Left renal pelvis (tissue), 4 donors: ENCODE measurements at places on chromosomes 5 and 9.

DNA sequence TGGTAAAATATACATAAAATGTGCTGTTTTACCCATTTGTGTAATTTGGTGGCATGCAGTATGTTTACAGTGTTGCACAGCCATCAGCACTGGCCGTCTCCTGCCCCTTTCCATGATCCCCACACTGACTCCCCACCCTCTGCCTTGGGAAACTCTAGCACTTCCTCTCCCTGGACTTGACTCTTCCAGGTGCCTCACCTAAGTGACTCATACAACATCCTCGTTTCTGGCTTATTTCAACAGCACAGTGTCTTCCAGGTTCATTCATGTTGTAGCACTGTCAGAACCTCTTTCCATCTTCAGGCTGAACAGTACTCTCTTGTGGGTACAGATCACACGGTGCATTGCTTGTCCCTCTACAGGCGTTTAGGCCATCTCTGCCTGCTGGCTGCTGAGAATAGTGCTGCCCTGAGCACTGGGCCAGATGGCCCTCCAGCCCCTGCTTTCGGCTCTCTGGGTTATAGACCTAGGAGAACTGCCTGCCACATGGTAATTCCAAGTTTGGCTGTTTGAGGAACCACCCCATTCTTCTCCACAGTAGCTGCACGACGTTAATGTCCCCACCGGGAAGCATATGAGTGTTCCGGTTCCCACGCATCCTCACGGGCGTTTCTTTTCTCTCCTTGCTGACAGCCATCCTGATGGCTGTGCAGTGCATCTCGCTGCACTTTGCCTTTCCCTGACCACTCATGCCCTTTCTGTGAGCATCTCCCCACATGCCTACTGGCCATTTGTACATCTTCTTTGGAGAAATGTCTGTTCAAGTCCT lies 211.8 kb downstream of the FANCC start:
- DNase-seq, result no peak

DNA sequence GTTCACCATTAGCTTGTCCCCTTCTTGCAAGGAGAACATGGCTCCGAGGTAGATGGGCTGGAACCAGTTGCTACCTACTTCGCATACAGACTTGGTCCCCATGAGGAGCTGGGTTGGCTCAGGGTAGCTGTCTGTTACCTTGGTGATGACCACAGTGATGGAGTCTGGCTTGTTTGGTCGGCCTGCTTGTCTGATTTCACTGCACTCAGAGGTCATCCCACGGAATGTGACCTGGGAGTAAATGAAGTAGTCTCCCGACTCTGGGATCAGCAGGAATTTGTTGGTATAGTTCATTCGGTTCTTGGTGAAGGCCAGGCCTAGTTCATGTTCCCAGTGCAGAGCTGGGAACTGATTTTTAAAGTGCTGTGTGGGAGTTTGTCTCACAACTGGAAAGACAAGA lies 15.3 kb downstream of the TNFSF15 start:
- DNase-seq, result no peak

DNA sequence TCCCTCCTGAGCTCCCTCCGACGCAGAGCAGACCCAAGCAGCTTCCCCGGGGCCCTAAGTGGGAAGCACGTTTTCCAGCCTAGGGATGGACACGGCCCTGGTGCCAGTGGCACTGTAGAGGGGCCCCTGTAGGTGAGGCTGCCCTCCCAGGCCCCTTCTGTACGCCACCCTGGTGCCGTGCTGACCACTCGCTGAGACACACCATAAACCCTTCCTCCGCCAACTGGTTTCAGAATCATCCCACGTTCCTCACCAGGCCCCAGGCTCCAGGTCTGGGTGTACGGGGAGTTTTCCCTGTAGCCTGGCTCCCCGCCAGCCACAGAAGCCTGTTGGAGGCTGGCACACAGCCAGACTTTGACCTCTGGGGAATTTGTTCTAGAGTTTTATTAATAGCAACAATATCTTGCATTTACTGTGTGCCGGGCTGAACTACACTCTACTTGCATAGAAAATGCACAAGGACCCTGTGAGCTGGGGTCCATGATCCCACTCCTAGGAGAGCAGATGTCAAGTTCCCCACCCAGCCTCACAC lies 18.2 kb upstream of the WDR38 start:
- no peak for DNase-seq

- no peak for DNase-seq
Observed at GRCh38 chr9:37760416-37761161, 7.0 kb downstream of the TRMT10B start.

DNA sequence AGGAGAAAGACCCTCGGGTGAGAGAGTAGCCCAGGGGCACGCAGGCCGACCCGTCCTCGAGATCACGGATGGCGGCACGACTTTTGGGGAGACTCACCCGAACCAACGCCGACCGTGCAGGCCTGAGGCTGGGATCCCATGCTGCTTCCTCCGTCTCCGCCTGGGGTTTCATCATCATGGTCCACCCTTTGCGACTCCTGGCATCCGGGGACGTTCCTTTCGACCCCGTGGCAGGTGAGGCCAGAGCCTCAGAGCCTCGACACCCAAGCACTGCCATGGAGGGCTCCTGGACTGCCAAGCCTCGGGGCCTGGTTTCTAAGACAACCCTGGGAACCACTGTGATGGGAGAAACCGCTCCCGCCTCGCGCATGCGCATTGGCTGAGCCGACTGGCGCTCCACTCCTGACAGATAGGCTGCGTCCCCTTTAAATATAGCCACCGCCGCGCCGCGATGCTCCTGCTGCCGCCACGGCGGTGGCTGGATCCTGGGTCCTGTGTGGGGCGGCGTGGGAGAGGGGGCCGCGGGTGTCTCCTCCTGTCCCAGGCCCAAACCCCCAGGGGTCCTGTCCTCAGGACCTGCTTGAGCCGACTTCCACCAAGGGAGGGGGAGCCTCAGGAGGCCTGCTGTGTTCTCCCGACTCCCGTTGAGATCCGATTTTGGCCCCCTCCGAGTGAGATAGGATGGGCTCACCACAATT lies 481.6 kb downstream of the SPATA31A7 start:
- no peak for DNase-seq

DNA sequence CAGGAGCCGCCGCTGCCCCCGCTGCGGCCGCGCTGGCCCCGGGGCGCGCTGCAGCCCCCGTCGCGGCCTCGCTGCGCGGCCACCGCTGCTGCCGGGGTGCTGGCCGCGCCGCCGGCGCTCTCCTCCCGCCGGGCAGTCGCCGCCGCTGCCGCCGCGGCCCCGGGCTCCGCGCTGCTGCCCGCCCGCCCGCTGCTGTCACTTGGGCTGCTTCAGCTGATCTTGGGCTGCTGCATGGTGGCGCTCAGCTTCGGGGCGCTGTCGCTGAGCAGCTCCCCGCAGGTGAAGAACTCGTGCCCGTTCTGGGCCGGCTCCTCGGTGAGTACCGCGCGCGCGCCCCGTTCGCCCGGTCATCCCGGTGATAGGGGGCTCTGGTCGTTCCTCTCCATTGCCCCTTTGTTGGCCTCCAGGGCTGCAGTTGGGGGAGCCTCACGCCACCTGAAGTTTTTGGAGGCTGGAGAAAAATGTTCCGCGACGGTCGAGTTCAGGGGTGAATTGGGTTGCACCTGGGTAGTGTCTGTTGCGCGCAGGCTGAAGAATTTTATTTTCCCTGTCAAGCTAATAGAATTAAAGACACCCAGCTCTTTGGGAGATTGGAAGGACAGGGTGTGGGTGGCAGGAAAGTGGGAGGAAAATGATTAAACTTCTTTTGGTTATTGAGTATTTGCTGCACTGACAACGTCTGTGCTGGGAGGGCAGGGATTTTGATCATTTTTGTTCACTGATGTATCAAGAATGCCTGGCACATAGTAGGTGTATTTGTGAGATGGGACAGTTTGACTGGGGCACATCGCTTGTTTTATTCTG lies 596 bp downstream of the ENTREP1 start:
- no peak for DNase-seq
